ENCODE measurements at places on chromosomes 6 and 20.

DNA sequence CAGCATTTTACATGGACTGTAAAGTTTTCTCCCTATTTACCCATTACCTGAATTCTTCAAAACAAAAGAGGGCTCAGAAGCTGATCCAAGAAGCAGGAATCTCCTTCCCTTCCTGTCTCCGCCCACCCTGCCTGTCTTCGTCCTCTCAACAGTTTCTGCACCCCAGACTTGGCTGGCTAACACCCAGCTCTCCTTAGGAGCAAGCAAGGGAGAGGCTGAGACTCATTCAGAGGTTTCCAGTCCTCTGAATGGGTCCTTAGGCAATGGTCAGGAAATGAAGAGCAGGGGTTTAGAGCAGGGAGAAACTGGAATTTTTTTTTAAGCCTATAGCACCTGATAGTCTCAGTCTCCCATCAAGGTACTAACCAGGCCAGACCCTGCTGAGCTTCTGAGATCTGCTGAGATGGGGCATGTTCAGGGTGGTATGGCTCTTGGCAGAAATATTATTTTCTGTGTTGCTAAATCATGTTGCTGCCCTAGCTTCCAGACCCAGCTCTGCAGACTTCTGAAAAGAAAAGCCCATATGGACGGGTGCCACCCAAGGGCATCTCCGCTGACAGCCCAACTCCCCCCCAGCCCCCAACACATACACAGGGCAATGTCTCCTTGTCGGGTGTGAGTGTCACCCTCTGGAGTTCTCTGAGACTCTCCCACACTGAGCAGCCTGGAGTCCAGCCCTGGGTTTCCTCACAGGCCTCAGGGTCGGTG lies 74.6 kb upstream of the CD93 start:
- DNase-seq, result no peak

- no peak for DNase-seq
Measured at GRCh38 chr6:104957301-104958177, 632 bp downstream of the LIN28B start.

GRCh38 chr6:90370493-90370959 lies 73.9 kb upstream of the BACH2 start:
- DNase-seq, result no peak

DNA sequence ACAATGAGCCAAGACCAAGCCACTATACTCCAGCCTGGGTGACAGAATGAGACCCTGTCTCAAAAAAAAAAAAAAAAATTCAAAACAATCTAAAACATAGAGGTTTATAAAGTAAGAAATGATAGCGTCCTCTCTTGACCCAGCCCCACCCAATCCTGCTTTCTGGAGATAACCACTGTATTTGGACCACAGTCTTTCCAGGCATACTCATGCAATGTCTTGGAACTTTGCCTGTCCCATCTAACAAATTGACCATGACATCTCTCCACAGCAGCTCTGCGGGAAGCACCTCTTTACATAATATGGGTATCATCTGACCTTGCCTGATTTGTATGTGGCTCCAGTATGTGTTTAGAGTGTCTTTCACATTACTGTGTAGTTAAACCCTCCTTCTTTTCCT lies 9.1 kb upstream of the SHLD1 start:
- DNase-seq, result no peak

DNA sequence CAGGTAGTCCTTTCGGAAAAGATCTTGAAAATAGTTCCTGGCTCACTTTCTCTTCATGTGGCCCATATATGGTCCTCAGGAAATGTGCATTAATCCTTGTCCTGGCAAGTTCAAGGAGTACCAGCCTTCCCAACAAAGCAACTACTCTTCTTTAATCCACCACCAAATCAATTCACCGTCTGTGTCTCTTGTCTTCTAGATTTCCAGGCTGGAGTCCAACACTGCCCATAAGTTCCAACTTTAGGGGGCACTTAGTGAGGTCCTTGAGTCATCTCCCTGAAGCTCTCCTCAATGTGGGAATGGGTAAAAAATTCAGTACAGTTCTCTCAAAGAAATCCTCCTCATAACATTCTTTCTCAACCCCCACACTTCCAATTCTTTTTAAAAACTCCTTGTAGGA lies 6.9 kb upstream of the DAAM2 start:
- DNase-seq, result no peak

- no peak for DNase-seq
Measured at GRCh38 chr6:131917763-131918649, 33.2 kb downstream of the CCN2 start.

- no peak for DNase-seq
Measured at GRCh38 chr6:3328796-3329195, 70.0 kb downstream of the PSMG4 start.

DNA sequence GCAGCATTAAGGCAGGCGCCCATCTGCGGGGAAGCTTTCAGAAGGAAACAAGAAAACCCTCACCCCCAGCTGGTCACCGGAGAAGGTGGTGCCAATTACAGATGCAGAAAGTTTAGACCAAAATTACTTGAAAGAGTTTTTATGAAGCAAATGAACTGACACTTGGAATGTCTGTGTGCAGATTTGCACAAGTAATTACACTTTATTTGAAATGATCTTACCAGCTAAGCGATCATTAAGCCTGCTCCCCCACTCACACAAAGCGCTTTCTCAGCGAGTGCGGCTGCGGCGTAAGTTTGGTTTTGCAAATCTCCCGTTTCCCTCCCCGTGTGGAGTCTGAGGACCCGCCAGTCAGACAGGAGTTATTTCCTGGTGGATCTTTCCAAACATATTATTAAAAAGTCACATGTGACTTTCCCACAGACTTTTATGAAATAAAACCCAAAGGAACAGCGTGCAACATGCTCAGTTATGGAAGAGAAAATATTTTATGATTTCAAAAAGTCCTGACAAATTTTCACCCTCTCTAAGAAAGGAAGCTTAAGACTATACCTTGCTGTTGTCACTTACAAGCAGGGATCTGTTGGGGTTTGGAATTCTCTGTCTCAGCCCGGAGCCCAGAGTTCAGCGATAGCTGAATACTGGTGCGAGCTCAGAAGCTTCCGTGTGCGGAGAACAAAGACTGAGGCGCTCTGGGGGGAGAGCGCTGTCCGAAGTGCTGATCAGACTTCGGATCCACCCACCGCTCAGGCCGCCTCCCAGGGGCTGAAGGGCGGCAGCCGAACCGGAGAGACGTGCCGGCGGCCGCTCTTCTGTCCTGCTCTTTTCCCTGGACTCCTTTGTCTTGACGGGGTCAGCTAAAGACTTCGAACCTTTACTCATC lies 2.7 kb upstream of the MYT1 start:
- no peak for DNase-seq

GRCh38 chr6:165615636-165616035 lies 47.4 kb downstream of the PDE10A start:
- DNase-seq, result no peak

DNA sequence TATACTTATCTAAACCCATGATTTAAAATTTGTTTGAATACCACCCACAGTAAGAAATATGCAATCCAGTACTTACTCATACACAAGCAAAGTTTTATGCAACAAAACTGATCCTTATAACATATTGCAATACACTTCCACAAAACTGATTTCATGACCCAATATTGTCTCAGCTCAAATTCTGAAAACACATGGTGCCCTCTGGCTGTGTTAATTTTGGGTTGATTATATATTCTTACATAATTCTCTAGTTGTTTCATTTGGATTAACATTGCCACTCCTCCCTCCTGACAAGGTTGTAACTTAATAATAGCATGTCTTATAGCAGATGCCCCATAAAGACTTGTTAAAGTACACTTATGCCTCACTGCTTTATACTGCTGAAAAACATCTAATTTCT lies 73.0 kb upstream of the TULP1 start:
- no peak for DNase-seq

- no peak for DNase-seq
Measured at GRCh38 chr6:37201726-37202125, 31.8 kb downstream of the PIM1 start.

- DNase-seq, result no peak
Measured at GRCh38 chr6:6885521-6886170, 222.1 kb upstream of the RREB1 start.

DNA sequence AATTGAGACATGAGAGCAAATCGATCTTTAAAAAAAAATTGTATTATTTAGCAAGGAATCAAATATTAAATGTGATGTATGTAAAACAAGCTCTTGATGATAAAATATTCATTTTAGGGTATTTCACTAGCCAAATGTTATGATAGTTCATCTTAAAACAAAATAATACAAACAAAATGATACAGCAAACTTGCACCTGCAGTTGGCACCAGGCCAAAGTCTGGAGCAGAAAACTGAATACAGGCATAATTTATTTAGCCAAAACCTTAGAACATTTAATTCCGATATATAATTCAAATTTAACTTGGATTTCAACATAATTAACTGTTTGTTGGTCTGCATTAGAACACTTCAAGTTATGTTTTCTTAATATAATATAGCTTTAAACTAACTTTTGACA lies 60.9 kb downstream of the EPHA7 start:
- no peak for DNase-seq

DNA sequence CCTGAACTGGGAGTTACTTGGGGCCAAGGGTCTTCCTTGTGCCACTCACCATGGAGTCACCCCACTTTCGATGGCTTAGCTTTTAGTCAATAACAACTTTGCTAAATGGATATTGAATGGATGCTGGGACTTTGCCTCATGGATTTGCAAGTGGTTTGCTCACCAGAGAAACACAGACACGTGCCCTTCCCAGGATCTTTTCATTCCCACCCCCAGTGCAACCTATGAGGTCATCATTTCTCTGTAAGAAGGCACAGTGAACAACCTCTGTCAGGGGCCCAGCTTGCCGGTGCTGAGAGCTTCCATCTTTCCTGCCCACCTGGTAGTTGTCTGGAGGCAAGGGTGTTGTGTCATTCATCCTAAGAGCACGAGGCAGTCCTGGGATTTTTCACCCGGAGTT lies 256.8 kb upstream of the PMEPA1 start:
- no peak for DNase-seq

- no peak for DNase-seq
Measured at GRCh38 chr20:24962510-24962909, 13.4 kb downstream of the CST7 start.

GRCh38 chr6:45667766-45668165 lies 290.0 kb upstream of the SUPT3H start:
- no peak for DNase-seq

- DNase-seq, result no peak
Measured at GRCh38 chr20:45949542-45950329, 15.3 kb downstream of the PCIF1 start.

GRCh38 chr20:43034981-43035724 lies 154.6 kb downstream of the PTPRT start:
- DNase-seq, result no peak

DNA sequence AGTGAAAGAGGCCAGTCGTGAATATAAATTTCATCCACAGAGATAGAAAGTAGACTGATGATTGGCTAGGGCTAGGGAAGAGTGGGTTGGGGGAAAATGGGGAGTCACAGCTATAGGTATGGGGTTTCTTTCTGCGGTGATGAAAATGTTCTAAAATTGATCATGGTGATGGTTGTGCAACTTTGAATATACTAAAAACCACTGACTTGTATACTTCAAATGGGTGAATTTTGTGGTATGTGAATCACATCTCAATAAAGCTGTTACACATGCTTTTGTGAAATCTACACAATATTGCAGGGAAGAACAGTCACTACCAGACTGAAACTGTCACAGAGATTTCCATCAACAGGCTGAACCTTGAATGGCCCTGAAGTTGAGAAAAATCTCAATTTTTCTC lies 61.5 kb downstream of the LYRM4 start:
- DNase-seq, result no peak

- no peak for DNase-seq
Measured at GRCh38 chr20:2746636-2747265, 53.7 kb downstream of the CPXM1 start.

GRCh38 chr6:18340781-18341551 lies 46.2 kb upstream of the RNF144B start:
- DNase-seq, result no peak

DNA sequence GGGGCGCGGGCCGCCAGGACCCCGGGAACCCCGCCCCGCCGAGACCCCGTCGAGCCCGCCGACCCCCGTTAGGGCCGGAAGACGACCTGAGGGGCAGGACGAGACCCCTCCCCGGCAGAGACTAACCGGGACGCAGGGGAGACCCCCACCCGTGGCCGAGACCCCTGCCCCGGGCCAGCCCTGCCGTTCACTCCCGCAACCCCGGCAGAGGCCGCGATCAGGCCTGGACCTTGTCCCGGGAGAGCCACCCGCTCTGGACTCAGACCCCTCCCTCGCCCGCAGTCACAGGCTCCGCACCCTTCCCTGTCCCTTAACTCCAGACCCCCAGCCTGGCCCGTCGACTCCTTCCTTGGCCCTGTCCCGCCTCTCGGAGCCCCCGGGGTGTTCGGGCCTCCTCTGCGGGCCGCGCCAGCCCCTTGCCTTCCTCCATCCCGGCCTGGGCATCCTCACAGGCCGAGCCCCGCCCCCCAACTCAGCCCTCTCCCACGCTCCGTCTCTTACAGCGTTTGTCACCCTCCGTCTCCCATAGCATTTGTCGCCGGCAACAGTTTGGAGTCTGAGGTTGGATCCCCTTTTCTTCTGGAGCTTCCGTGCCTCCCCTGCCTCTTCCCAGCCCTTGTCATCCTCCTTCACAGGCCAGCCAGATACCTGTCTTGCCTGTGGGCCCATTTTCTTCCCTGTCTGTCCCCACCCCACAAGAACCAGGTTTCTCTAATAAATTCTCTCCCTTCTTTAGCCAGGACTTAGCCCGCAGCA lies 569 bp downstream of the TCEA2 start:
- DNase-seq, result no peak

DNA sequence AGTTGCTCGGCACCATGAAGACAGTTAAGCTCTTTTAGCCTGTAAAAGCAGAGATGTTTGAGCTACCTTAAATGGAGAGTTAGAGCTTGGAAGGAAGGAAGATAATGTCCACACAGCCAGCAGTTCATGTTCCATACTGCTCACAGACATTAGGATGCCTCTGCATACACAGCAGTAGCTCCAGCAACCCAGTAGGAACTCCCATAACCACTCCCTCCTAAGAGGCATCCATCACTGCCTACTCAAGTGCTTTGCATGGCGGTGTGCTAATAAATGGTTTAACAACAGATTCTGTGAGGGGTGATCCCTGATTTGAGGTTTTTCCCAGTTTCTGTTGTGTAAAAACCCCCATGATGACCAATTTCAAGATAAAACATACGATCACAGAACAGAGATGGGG lies 286.4 kb downstream of the HACE1 start:
- no peak for DNase-seq

GRCh38 chr6:34928695-34929094 lies 39.6 kb downstream of the ANKS1A start:
- no peak for DNase-seq

GRCh38 chr6:159416891-159417560 lies 247.8 kb downstream of the FNDC1 start:
- DNase-seq, result no peak
